Activated T-helper 1 cell treated with anti-CD3 and anti-CD28 coated beads, Interleukin-2, amount 50 U/mL, for 16 hours (primary cell): ENCODE measurements at places on chromosomes 6 and 20.

DNA sequence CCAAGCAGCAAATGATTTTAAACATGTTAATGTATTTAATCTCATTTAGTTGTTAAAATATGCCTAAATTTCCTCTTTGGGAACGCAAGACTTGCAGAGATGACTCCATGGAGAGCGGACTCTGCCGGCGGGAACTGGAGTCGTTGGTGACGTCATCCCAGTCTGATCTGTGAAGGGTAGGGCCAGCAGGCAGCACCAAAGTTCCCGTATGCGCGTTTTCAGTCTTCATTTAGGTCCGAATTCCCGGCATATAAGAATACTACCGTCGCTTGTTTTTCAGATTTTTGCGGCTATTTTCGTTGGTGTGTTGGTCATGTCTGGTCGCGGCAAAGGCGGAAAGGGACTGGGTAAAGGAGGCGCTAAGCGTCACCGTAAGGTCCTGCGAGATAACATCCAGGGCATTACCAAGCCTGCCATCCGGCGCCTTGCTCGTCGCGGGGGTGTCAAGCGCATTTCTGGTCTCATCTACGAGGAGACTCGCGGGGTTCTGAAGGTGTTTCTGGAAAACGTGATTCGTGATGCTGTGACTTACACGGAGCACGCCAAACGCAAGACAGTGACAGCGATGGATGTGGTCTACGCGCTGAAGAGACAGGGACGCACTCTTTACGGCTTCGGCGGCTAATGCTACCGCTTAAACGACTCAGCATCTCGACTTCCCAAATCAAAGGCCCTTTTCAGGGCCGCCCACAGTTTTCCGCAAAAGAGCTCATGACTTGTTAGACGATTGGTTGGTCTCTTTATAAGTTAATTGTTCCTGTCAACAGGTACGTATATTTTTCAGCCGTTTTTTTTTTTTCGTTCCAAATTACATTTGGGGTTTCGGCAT, 117.3 kb downstream of the HFE start:
- DNase-seq = peak; percentile 67

- DNase-seq = no peak
These were observed 4.9 kb downstream of the ADGRB3 start for GRCh38 chr6:68639826-68640490.

GRCh38 chr6:33343953-33344611, 26.5 kb upstream of the ZBTB22 start:
- DNase-seq = peak; percentile 12

- no peak for DNase-seq
These were observed 46.4 kb upstream of the DST start for GRCh38 chr6:56689114-56689513.

GRCh38 chr6:5764401-5764955, 242.2 kb downstream of the NRN1 start:
- no peak for DNase-seq

- DNase-seq = no peak
These were observed 2.9 kb upstream of the ZBTB46 start for GRCh38 chr20:63833776-63834490.

DNA sequence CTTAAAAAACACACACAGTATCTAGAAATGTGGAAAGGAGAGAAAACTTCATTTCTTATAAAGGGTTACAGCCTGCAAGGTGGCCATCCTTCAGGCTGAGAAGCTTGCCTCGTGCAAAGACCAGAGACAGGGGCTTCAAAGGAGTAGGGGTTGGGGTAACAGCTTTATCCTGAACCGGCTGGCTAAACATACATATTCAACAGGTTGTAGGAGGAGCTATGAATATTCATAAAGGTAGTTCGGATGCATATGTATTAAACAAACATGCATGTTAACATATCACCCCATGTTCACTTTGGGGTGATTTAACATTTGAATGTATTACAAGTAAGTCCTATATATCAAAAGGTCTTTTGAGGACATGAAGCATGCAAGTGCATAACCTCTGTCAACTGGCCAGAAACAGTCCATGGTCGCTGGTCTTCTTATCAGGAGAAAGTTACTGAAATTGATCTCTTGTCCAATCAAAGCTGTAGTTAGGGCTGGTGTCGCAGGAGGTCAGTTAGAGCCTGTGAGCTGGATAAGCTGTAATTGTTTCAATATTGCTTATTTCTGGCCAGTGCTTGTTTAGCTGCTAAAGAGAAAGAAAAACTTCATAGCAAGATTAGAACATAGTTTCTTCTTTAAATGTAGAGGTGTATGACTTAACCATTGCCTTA, 2.3 kb upstream of the STMND1 start:
- no peak for DNase-seq

GRCh38 chr6:29831776-29832175, 4.2 kb downstream of the HLA-G start:
- DNase-seq = no peak

DNA sequence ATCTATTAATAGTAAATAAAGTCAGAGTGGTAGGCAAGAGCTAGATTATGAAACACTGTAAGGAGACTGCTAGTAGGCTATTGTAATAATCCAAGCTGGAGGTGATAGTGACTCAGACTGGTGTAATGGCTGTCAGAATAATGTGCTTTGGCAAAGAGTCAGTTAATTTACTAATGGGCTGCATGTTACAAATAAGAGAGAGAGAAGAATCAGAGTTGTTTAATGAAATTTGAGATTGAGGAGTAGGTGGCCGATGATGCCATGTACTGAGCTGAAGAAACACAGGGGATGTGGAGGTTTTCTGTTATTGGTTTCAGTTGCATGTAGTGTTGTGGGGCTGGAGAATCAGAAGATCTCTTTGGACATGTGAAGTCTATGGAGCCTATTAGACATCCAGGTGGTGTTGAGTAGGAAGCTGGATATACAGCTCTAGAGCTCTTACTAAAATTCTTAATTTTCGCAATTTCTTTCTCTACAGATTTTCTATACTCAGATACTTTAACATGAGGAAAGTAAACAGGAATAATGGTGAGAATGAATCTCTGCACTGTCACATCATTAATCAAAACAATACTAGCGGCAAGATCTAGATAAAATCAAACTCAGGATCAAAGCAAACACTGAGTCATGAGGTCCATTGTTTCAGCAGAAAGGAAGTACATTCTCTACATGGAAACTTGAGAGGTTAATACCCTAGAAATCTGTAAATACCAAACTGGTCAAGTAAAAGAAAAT, 167.7 kb downstream of the SIM1 start:
- no peak for DNase-seq

DNA sequence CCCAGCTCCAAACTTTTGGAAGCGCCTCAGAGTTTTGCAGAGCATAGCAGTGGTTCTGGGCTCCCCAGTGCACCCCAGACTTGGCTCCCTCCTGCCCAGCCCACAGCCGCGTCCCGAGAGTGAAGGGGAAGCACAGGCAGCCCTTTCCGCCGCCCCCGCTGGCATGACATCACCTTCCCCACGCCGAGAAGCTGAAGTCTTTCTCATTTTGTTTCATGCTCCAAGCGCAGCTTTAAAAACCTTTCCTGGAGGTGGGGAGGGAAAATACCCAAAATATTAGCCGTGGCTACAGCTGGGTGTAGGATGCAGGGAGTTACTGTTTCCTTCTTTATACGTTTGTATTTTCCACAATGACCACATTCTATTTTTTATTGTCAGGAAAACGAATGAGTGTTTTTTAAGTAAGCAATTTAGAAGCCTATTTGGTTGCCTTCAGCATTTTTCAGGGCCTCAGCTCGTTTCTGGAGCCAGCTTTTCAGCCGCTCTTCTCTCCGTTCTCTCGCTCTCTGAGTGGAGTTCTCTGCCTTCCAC, 72.9 kb downstream of the SNX5 start:
- no peak for DNase-seq

- no peak for DNase-seq
These were observed 360.8 kb downstream of the QKI start for GRCh38 chr6:163775313-163775712.
